ENCODE measurements at places on chromosomes 7 and 10.
A peak's percentile ranks its signal among the peaks of the same experiment; 100 is the strongest.

DNA sequence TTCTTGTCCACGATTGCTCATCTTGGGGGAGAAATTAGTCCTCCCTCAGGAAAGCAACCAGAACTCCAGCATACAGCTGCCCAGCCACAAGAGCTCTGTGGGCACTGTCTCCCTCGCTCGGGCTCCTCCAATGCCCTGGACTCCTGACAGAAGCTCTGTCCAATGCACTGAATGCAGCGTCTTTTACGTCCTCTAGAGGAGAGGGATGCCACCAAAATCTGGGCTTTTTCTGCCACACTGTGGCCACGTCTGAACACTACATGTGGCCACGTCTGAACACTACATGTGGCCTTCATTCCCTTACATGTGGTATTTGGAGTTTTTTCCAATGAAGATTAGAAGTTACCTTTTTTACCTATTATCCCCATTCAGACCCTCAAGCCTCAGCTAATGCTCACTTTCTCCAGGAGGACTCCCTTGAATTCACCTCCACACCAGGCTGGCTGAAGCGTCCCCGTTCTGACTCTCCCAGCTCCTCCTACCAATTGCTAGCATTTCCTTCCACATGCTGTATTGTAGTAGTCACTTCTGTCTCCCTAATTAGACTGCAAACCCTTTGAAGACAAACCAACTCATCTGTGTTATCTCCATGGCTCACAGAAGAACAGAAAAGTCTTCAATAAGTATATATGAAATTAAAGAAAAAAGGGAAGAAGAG is 134.3 kb upstream of the PDE1C start:
- peak; percentile 1 for DNase-seq

DNA sequence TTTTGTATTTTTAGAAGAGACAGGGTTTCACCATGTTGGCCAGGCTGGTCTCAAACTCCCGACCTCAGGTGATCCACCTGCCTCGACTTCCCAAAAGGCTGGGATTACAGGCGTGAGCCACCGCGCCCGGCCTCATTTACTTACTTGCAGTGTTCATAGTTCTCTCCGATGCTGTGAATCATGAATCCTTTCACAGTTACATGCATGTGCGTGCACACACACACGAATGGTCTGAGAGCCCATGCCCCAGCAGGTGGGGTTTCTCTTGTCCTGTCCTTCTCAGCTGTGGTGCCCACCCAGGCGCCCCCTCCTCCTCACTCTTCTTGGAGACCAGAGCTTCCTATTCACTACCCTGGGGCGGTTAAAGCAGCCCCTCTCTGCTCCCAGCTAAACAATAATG is 50.6 kb downstream of the RBM17 start:
- no peak for DNase-seq

GRCh38 chr10:117137031-117137910 is 799 bp downstream of the VAX1 start:
- DNase-seq, result no peak

DNA sequence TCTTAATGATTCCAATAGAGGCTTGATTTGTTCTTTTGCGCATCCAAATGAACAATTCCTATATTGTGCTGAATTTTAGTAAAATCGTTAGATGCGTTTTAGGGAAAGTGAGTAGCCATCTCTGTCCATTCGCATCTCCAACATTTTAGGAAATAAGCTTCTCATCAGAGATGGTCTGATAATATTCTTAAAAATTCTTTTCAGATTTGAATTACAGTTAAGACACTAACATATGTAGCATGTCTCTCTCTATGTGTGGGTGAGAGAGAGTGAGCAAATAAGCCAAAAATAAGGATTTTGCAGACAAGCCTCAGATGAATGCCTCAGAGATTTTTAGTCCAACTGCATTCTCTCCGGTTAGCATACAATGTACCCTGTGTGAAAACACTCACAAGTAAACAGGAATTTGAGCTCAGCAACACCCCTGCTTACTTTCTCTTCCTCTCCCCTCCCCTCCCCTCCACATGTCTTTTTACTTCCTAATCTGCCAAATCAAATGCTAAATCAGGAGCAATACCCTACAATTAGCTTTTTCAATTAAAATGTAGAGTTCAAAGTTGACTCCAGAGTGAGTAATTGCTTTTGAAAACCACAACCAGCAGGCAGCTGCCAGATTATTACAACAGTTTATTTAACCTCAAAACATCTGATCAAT is 354.4 kb downstream of the CRPPA start:
- no peak for DNase-seq

DNA sequence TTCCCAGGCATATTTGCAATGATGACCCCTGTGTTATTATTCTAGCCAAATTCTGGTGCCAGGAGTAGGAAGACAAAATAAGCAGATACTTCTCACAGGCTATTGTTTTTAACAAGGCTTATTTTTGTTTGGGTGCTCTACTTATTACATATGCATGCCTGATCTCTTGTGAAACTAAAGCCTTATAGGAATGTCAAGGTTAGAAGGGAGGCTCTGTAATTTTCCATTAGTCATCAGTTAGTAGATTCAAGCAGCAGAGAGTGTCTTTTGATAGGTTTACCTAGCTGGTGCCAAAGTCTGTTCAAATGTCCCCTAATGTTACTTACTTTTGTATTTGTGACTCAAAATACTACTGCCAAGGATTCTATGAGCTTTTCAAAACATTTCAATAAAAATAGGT is 11.7 kb upstream of the TMEM106B start:
- no peak for DNase-seq

- no peak for DNase-seq
These were observed 61.0 kb downstream of the DIP2C start for GRCh38 chr10:628386-629045.

DNA sequence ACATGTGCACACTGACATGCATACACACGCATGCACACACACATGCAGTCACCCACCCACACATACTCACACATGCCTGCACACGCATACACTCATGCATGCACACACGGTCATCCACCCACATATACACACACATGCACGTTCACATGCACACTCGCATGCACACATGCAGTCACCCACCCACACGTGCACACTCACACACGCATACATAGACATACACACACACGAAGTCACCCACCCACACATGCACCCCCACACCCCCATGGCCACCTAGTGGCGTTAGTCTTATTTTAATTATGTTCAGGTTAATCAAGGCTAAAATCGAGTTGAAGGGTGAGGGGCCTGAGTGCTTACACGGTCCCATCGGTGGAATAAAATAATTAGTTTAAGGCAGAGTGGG is 96.8 kb downstream of the DNAJB6 start:
- no peak for DNase-seq

- DNase-seq, result no peak
These were observed 120.1 kb downstream of the SVOPL start for GRCh38 chr7:138581065-138581464.

GRCh38 chr7:47377741-47378140 is 204.2 kb downstream of the TNS3 start:
- DNase-seq, result no peak

GRCh38 chr7:4307316-4308204 is 374.5 kb upstream of the FOXK1 start:
- no peak for DNase-seq

- DNase-seq, result peak; percentile 24
These were observed 1.2 kb downstream of the AGAP3 start for GRCh38 chr7:151087245-151088018.

GRCh38 chr7:29398011-29398410 is 165.6 kb upstream of the PRR15 start:
- DNase-seq, result no peak

GRCh38 chr10:42972946-42973345 is 103.9 kb upstream of the RET start:
- DNase-seq, result no peak

DNA sequence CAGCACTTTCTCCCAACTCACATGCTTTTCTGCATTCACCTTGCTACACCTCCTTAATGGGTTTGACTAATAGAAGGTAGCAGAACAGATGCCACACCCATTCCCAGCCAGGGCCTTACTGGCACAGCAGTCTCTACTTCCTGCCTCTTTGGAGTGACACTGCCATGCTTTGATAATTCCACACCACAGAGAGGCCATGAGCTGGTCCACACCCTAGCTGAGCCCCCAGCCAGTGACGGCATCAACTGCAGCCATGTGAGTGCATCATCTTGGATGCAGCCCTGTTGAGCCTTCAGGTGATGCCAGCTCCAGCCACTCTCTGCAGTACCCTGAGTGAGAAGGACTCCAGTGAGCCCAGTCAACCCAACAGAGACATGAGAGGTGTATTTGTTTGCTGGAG is 27.5 kb upstream of the EZH2 start:
- peak; percentile 24 for DNase-seq

DNA sequence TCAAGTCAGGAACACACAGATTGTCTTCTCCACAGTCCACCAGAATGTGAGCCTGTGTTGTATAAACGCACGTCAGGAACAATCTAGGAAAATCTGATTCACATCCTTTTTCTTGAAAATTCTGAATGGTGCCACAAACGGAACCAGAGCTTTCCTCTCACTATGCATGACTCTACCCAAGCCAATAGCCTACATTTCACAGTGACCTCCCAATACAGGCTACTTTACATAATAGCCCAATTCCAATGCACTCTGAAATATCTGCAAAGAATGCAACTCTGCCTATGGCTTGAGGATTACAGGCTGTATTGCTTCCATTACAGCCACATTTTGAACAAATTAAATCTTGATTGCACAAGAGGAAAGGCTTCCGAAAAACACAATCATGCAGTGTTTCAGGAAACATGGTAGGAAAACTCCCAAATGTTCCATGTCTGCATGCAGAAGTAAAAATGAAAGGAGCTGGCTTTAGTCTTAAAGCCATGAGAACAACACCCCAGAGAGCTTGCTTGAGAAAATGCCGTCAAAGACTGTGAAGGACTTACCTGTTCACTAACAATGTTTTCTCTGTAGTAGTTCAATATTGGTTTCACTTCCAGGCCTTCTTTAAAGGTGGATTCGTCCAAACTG is 113.9 kb downstream of the ITGA8 start:
- DNase-seq, result no peak

DNA sequence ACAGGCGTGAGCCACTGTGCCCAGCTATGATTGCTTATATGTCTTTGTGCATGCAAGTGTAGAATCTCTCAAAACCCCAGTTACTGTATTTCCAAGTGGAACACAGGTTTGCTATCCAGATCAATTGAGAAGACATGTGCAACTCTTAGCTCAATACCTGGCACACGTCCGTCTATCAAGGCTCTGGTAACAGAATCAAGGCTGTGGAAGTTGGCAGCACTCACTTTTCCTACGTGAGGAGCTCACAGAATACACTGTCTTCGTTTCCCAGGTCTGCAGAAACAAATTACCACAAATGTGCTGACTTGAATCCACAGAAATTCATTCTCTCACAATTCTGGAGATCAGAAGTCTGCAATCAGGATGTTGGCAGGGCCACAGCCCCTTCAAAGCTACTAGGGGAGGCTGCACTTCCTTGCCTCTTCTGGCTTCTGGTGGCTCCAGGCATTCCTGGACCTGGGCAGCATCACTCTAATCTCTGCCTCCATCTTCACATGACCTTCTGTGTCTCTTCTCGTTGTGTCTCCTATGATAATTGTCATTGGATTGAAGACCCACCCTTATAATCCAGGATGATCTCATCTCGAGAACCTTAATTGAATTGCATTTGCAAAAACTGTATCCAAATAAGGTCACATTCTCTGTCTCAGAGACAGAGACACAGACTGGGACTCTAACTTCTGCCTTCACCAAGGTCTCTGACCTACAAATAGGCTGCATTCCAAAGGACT is 84.8 kb upstream of the C7orf33 start:
- no peak for DNase-seq

DNA sequence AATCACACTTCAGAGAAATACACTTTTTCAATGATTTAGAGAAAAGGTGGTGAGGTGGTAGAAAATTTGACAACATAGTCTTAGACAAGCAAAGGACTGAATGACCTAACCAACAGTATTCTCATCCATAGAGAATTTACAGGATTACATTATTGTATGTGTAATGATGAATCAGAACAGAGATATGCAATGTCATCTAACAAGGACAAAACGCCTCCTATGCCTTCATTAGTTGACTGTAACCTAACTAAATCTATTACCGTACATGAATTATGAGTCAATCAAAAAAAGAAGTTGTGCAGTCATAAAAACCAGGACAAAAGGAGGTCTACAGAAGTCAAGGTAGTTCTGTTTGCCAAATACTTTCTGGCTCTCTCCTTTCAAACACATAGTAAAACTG is 66.5 kb downstream of the RAB11FIP2 start:
- DNase-seq, result no peak

- no peak for DNase-seq
These were observed 40.3 kb upstream of the ARID5B start for GRCh38 chr10:61860964-61861758.

DNA sequence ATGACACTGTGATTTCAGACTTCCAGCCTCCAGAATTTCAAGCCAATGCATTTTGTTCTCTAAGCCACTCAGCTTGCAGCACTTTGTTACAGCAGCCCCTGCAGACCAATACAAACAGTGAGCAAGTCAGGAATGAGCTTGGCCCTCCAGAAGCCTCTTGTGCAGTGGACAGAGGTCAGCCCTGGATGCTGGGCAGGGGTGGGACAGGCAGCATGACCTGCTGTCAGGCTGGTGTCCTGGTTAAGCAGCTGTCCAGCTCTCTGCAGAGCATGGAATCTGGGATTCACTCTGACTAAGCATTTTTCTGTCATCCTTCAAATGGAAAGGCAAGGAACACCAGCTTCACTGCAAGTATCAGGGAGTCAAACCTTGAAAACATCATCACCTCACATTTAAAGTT is 85.5 kb upstream of the GDF10 start:
- DNase-seq, result no peak

- peak; percentile 7 for DNase-seq
These were observed 34.4 kb downstream of the PLEKHA8 start for GRCh38 chr7:30062587-30062986.

GRCh38 chr7:134752006-134752760 is 27.3 kb upstream of the CALD1 start:
- DNase-seq, result no peak

All from activated CD4-positive, alpha-beta T cell treated with anti-CD3 and anti-CD28 coated beads, Interleukin-2, Interleukin-4, amounts not matched to agents 100 ng/mL and 50 ng/mL, durations not matched to agents 16 hours and 8 hours (primary cell).